Neural crest cell (in vitro differentiated cells): ENCODE measurements at places on chromosomes 5 and 9.

DNA sequence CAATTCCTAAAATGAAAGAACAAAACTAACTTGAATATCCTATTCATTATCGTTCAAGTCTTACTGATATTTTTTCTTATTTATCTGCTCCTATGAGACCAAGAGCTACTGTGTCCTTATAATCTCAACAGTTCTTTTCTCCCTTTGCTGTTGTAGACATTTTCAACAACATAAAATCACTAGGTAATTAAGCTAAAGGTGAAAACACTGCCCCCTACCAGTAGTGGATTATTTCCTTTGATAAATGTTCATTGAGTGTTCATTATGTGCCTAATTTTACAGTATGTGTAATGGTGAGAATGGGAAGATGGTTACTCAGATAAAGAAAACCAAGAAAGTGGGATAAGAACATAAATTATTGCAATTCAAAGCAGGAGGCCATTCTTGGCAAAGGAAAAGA is 41.4 kb upstream of the PAPPA start:
- no peak for DNase-seq

DNA sequence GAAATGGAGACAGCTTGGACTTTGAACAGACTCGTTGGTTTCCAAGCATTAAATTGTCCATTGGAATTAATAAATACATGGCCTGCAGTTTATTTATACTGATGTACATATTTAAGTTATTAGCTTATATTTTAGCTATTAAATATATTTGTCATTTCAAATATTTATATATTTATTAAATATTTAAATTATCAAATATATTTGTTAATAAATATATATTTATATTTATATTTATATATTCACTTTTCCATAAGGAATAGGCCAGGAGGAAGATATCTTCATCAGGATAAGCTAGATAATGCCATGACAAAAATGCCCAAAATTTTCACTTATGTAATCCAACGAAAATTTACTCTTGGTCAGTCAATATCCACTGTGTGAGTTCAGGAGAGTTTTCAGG is 229.9 kb downstream of the ZNF608 start:
- DNase-seq: no peak

DNA sequence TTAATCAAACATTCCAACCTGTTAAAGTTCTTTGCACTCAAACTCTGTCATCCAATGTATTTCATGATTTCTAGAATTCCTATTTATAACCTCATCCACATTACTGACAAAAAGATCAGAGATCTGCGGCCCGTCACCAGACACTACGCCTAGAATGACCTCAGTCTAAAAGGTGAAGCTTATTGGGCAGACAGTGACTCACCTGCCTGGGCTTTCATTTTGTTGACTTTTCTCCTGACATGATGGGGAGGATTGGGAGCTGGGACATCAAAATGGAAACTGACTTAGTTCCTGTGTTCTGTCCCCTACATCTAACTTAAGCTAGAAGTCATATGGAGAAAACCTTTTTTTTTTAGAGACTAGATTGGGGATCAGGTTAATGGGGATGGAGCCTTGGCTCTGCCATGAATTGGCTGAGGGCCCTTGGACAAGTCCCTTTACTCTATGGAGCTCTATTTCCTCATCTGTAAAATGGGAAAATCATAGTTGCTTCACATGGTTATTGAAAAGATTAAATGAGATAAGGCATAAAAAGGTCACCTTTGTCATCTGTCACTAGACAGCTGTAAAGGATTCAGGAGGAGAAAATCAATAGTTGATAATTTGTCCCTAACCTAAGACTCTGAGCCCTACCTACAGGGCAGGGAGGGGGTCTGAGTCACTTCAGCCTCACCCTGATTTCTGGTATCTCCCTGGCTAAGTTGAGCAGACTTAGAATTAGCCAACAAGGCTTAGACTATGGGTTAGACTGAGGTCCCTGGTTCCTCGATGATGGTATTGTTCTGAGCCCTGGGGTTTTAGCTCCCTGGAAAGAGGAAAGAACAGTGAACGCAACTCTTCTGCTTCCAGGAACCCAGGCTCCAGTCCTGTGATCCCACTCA is 224.8 kb upstream of the TBC1D2 start:
- DNase-seq: no peak

DNA sequence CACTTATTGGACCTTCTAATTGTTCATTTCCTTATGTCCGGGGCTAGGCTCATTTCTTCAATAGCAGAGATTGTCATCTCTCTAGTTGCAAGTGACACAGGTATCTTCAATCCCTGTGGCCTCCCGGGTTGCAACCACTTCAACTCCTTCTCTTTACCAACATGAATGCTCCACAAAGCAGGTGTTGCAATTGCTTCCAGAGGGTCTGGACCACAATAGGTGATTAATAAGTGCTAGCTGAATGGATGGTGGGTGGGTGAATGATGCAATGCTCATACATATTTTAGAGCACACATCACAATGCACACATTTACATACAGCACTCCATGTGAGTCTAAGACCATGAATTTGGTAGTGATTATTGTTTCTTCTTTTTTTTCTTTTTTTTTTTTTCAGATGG is 2.6 kb downstream of the CEMIP2 start:
- DNase-seq: no peak

DNA sequence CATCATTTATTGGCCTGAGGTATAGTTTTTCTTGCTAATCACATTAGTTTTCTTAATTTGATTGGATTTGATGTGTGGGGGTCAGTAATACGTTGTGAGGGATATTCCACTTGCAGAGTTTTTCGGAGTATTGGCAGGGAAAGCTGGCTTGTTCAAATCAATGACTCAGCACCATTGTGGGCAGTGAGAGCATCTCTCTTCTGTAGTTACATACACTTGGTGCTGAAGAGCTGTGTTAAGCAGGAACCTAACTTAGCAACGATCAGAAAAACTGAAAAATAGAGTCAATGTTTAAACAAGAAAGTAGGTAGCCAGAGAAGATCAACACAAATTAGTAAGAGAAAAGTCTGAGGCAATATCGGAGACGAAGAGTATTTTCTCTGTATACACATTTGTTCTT is 344.6 kb upstream of the EDIL3 start:
- DNase-seq: no peak

GRCh38 chr9:8244505-8245092 is 445.0 kb upstream of the DMAC1 start:
- no peak for DNase-seq

DNA sequence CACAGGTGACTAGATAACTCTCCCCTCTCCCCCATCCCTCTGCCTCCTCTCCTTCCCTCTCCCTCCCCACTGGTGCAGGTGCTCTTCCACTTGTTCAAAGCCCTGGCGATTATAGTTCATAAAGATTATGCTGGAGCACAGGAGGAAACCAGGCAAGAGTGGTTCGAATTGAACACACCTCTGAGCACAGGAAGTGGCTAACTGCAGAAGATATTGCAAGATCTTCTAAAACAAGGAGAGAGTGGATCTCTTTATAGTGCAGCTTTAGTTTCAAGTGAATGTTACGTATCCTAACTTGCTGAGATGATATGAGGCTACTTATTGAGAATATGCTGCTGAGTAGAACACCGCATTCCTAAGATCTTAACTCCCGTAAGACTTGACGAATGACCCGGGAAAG is 178.4 kb downstream of the GOLPH3 start:
- no peak for DNase-seq

- no peak for DNase-seq
Measured at GRCh38 chr5:123671711-123672456, 159.9 kb downstream of the CSNK1G3 start.
